Activated CD8-positive, alpha-beta T cell treated with anti-CD3 and anti-CD28 coated beads for 36 hours (primary cell): ENCODE measurements at places on chromosomes 12 and 14. TPM values are rescaled to one million over a fixed set of nuclear protein-coding genes. Genes with fewer than 3 reads are reported as not detected.

DNA sequence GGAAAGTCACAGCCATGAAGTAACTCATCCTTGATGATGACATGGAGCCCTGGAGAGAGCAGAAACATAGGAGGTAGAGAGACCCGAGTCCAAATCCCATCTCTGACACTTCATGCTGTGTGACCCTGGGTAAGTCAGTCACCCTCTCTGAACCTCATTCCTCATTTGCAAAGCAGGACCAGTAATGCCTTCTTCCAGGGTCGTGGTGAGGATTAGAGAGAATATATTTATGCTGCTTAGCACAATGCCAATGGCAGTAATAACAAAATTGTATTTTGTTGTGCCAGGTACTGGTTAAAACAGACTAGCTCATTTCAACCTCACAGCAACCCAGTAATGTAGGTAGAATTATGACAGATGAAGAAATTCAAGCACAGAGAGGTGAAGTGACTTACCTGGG is 13.9 kb upstream of the RBM19 start:
- DNase-seq = no peak

DNA sequence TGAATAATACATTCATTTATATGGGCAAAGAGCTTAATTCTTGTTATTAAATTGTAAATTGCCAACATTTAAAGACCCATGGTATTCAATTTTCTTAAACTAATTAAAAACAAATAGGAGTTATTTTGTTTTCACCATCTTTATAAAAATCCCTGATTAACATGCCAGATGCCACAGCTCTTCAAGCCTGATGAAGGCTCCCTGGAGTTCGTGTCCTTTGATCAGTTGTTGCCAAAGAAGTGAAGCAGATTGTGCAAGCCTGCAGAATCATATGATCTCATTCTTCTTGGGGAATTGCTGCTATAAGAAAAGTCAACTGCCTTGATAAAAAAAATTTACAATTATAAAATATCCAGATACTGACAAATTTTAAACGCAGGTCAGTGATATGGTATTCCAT is 288.3 kb upstream of the PPFIA2 start:
- no peak for DNase-seq

Gene ACRBP
- total RNA-seq = 1.3 TPM

GRCh38 chr14:23335623-23336022 is 14.4 kb downstream of the PABPN1 start:
- no peak for DNase-seq

Gene P2RX4
- 12.2 TPM for total RNA-seq

GRCh38 chr12:106074361-106074705 is 64.4 kb downstream of the NUAK1 start:
- DNase-seq = no peak

DNA sequence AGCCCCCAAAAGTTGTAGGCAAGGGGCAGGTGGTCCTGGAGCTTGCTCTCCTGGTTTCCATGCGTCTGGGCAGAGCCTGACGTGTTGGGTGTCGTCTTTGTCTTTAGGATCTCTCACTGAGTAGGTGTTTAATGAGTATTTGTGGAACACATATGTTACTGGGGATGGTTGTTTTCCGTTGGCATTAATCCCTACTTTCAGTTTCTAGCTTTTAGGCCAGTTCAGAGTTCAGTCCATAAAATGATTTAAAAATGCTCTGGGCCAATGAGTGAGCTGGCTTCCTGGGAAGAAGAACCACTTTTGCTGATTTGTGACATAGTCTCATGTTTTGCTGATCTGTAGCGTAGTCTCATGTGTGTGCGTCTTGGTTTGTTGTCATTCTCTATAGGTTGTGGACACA is 10.9 kb downstream of the AACS start:
- no peak for DNase-seq

DNA sequence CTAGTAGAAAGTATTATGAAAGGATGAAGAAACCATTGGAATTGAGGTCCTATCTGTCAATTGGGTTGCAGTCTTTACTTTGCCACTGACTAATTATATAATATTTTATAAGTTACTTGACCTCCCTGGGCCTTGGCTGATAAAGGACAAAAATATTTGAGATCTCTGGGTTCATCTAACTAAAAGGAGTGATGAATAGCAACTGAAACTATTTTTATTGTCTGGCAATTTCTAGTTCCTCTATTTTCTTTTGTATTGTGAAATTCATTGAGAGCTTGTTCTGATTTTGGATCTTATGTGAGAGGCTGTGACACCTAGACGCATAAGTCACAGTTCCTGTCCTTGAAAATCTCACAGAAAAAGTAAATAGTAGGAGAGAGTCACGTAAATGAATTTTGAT is 415.7 kb upstream of the ATP2B1 start:
- no peak for DNase-seq
